ENCODE measurements at places on chromosomes 7 and 10.

- no peak for DNase-seq
Measured at GRCh38 chr7:45993621-45994020, 72.5 kb upstream of the IGFBP3 start.

GRCh38 chr7:64863021-64863420 lies 40.1 kb upstream of the ZNF273 start:
- DNase-seq = no peak

DNA sequence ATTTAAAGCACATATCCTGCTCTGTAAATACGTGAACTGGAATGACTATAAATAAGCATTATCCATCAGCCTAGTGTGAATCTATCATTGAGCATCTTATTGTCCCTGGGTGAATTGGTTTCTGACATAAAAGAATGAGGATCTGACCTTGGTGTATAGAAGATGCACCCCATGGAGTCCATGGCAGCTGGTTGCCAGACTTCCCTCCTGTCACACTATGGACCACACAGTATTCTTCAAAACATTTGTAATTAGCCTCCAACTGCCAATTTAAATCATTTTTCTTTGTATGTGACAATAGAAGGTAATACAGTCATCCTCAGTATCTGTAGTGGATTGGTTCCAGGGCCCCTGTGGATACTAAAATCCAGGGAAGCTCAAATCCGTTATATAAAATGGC lies 238.1 kb upstream of the ZWINT start:
- DNase-seq = no peak

- DNase-seq = no peak
Measured at GRCh38 chr10:132544744-132545658, 7.4 kb downstream of the INPP5A start.

DNA sequence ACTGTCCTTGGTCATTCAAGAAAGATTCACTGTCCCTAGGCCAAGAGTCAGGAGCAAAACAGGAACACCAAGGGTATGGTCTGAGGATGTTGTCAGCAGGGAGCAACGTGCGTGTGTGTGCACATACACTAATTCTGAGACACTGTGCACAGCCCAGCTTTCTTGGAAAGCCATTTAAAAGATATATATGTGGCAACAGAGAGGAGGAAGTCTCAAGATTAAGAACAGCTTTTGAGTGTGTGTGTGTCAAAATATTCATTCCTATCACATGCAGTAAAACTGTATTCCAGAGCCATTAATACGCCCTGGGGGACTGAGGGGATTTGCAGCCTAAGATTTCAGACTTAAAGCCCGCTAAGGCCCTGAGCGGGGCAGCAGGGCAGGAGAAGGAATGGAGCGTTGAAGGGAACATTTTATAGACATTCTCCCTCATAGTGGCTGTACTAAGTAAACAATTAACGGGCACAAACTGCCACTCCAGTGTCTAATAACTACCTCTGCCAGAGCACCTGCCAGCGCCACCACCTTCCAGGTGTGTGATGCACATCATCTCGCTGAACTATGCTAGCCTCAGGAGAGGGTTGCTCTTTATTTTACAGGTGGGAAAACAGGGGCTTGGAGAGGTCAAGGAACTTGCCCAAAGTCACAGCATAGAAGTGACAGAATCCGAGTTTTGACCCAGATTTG lies 2.0 kb downstream of the NOD1 start:
- no peak for DNase-seq

DNA sequence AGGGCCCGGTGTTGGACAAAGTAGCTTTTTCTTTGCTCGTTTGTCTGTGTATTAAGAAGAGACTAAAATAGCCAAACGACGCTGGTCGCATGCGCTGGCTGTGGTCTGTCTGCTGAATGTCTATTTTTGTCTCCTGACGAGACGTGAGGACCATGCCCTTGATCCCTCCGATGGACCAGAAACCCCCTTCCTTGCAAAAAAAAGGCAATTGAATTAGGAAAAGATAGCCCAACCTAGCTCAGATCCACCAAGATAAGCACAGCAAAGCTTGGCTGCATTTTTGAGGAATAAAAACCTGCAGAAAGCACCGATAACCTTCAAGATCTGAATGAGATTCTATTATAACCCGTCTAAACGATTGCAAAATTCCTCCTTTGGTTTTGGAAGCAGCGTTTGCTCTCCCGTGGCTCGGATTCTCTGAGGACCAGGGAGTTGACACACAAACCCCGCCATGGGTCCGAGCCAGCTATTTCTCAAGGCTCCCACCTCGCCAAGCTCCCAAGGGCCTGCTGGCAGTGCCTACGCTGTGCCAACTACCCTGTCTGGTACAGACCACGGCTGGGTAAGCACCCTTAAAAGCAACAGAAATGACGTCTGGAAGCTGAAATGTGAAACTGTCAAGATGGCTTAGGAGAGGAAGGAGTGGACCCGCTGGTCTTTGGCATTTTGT lies 17.7 kb upstream of the TTYH3 start:
- no peak for DNase-seq

- no peak for DNase-seq
Measured at GRCh38 chr10:30748152-30748973, 118.8 kb upstream of the LYZL2 start.

DNA sequence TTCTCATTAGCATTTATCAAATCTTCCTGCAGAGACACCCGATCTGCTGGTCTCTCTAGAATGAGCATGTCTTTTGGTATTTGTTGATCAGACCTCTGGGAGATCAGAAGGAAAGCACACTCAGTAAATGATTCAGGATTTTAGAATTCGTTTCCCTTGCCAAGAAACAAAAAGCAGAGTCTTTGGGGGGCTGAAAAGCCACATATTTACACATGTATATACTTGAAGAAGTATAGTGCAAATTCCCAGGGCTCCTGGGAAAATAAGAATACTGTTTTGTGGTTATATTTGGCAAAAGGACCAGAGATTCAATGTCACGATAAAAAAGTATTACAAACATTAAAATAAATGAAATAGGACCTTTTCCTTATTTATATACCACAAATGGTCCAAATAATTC lies 100.2 kb downstream of the AGMO start:
- no peak for DNase-seq

DNA sequence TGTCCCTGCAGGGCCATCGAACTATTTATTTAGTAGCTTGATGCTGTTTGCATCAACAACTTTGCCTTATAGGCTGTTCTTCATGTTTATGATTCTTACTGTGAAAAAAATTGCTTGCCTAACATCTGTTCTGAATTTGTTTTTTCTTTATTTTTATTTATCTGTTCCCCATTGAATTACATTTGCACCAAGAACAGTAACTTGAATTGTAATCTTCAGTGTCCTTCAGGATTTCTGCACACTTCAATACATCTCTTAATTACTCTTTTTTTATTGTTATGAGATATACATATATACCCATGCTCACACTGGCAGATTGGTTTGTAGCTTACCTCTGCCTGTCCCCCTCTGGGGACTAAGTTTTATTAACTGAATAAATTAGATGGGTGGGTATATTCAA lies 64.4 kb downstream of the TBXAS1 start:
- DNase-seq = no peak

- no peak for DNase-seq
Measured at GRCh38 chr10:29946953-29947700, 112.3 kb downstream of the JCAD start.

GRCh38 chr7:44401692-44402091 lies 76.3 kb upstream of the CAMK2B start:
- no peak for DNase-seq

All from stimulated activated CD4-positive, alpha-beta T cell treated with anti-CD3 and anti-CD28 coated beads, Interleukin-12 subunit alpha, Interleukin-12 subunit beta, amount 100 ng/mL, for 4 hours (primary cell).